G401 (cell line): ENCODE measurements at places on chromosomes 7 and 10.

- DNase-seq = no peak
Observed at GRCh38 chr7:132232406-132232805, 343.9 kb downstream of the PLXNA4 start.

DNA sequence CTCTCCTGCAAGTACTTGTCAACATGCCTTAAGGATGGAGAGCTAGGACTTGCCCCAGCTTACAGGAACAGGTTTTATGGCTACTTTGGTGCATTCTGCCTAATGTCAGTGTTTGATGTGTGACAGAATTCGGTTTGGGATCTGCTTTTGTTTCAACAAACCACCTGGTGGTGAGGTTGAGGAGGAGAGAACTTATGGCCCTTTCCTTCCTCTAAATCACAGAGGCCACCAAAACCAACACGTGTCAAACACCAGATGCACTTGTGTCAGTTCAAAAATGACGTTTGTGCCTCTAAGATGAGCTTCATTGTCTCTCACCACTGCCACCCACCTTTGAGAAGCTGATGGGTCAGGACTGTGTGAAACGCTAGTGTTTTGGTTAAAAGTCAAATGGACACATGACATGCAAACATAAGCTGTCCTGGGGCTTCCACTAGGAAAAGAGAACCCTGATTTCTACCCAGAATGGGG is 83.9 kb downstream of the OSBPL3 start:
- no peak for DNase-seq

DNA sequence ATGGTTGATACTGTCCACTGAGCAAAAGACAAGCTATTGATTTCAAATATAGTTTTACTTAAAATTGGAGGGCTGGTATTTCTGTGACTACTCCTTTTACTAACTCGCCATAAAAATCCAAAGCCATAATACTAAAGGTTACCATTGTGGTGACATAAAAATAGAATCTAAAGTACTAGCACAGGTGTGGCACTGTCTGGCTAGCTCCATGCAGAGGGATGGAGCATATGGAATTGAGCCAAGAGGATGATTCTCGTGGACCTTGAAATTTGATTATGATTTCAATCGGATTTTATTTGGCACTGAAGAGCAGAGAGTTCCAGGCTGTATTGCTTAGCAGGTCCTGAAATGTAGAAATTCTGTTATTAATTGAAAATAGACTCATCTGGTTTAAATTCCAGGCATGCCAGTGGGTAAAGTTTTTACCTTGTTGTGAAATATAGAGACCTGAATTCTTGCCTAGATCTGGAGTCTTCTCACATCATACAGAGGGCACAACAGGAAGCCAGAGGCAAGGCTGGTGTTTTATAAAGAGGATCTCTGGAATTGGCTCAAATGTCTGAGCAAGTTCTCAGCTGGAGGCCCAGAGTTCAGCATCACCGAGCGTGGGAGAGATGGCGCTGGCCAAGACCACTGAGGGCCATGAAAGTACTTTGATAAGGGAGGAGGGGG is 29.9 kb upstream of the DLD start:
- DNase-seq = no peak

GRCh38 chr7:131108212-131108940 is 219.3 kb upstream of the MKLN1 start:
- DNase-seq = peak; percentile 57

GRCh38 chr7:128235471-128235870 is 5.6 kb upstream of the LEP start:
- DNase-seq = peak; percentile 81

- no peak for DNase-seq
Observed at GRCh38 chr7:30163231-30163894, 28.6 kb downstream of the MTURN start.

DNA sequence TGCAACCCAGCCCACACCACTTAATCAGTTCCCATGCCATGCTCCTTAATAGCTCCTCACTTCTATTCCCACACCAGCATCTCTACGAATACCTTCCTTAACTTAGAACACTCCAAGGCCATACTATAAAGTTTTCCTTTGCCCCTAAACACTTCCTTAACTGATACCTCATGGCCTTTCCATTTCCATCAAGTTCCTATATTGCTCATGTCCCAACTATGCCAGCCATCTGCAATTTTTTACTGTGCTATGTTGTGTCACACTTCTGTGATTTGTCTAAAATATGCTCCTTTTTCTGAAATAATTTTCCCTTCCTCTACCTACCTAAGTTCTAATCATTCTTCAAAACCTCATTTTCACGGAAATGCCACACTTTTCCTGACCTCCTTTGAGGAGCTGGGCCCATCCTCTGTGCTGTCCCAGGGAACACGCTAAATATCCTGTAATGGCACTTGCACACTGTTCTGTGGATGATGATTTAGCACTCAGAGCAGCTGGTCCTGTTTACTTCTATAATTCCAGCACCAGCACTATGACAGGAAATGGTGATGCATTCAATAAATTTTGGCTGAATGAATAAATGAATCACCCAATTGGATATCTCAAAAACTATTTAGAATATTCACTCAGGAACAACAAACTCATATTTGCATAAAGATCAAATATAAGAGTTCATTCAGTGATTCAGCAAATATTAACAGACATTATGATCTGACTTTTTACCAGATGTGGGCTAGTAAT is 266.5 kb upstream of the HGF start:
- DNase-seq = no peak

GRCh38 chr7:37534893-37535610 is 86.4 kb upstream of the ELMO1 start:
- DNase-seq = no peak

DNA sequence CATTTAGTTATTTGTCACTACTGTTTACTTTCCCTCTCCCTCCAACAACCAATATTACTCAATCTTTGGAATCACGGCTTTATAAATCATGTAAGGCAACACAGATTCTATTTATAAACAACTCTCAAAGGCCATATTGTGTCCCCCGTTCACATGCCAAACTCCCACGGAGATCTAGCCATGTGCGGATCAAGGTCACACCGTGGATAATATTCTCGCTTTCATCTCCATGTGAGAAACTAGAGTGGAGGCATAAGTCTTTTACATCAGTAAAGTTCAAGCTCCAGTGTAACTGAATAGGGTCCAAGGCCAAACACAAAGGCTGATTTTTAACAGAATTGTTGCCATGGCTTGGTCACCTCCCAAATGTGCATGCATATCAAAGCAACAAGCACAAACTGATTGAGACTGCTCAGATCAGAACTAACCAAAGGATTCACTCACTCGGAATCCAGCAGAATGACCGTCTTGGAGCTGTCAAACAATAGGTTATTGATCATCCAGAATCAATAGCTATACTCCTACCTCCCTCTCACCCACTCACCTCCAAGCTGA is 569.5 kb upstream of the LRRN3 start:
- DNase-seq = peak; percentile 73

DNA sequence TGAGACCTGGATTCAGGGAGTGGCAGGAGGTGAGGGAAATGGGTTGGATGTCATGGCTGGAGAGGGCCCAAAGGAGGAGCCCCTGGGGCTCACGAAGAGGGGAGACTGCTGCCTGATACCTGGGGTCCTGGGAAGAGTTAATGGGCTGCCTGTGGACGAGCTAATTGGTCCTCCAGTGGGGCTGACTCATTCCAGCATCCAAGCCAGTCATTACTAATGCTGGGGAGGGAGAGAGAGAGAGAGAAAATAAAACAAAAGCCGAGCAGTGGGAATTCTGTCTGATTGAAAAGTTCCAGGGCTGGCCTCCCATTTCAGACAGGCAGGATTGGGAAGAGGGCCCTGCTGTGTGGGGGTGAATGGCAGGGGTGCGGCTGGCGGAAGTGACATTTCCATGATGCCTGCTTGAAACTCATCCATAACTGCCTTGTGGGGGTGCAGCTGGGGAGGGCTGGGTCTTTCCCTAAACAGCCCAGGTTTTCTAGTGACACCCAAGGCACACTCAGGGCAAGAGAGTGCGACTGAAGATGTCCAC is 297.8 kb downstream of the RPS24 start:
- peak; percentile 17 for DNase-seq

DNA sequence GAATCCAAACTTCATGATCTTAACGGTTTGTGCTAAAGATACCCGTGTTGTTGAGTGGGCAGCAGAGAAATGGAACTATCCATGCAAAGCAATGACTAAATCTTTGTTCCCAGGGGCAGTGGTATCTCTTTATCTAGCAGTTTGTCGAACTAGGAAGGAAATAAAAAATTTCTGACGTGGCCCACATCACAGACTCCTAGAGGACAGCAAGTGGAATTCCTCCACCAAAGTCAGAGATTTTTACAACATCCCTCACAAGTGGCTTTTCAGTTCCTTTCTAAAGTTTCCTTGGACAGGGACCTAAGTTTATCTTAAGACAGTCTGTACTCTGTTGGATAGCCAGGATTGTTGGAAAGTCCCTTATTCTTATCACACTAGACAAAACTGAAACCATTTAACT is 136.0 kb downstream of the RAPGEF5 start:
- DNase-seq = no peak

- no peak for DNase-seq
Observed at GRCh38 chr7:113283861-113284260, 165.5 kb upstream of the SMIM30 start.

DNA sequence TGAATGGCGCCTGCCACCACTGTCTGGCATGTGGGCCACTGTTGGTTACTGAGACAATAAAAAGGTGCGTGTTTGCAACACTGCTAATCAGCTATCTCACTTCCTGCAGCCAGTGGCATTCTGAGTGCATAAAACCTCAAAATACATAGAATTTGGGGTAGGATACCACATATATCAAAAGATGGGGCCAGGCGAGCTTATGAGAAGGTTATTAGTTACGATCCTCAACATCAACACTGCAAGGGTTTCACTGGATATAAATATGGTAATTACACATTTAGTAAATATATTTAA is 200.2 kb downstream of the WDR37 start:
- DNase-seq = no peak

DNA sequence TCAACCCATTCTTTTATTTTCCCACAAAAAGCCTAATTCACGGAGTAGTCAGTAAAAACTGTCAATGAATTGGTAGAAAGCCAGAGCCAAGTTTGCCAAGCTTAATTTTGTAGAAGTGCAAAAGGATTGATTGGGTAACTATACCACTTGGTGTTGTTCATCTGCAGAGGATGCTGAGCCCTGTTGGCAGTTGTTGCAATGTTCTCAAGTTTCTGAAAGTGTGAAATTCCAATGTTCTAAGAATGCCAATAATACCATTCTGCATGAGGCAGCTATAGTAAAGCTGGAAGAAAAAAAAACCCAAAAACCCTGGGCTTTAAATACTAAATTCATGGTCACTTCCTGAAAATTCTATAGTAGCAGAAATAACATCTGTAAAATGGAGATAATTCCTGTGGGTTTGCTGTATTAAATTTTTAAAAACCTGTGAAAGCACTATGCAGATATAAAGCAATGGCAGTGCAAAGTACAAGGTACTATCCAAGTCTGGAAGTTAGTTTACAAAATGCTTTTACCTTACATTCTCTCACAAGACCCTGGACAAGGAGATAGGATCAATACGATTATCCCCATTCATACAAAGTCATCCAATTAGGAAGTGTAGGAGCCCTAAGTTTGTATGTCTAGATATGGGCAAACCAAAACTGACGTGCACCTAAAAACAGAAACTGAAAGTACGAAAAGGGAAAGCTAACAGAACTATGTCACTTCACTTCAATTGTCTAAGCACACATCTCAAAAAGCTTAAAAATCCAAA is 6.0 kb upstream of the PON1 start:
- no peak for DNase-seq

DNA sequence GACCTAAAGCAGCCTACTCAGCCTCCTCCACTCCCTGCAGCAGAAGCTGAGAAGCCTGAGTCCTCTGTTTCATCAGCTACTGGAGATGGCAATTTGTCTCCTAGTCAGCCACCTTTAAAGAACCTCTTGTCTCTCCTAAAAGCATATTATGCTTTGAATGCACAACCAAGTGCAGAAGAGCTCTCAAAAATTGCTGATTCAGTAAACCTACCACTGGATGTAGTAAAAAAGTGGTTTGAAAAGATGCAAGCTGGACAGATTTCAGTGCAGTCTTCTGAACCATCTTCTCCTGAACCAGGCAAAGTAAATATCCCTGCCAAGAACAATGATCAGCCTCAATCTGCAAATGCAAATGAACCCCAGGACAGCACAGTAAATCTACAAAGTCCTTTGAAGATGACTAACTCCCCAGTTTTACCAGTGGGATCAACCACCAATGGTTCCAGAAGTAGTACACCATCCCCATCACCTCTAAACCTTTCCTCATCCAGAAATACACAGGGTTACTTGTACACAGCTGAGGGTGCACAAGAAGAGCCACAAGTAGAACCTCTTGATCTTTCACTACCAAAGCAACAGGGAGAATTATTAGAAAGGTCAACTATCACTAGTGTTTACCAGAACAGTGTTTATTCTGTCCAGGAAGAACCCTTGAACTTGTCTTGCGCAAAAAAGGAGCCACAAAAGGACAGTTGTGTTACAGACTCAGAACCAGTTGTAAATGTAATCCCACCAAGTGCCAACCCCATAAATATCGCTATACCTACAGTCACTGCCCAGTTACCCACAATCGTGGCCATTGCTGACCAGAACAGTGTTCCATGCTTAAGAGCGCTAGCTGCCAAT is 202.2 kb downstream of the ZEB1 start:
- DNase-seq = no peak

DNA sequence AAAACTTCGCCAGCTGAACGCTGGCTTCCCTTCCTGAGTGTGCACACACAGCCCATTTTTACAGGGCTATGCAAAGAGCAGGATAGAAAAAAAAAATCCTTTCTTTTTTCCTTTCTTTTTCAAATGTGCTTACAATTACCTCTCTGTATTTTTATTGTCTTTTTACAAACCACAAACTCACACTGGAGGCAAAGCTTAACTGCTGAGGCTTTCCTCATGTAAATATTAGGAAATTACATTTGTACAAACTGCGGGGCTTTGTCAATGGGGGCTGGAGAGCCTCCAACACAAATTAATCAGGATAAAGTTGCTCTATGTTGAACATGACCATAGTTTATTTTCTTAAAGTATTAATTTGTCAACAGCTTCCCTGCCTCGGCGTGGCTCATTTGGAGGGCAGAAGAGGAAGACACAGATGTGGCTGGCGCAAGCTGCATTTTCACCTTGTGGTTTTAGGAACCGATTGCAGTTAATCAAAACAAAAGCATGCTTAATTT is 411.7 kb upstream of the MKI67 start:
- no peak for DNase-seq

DNA sequence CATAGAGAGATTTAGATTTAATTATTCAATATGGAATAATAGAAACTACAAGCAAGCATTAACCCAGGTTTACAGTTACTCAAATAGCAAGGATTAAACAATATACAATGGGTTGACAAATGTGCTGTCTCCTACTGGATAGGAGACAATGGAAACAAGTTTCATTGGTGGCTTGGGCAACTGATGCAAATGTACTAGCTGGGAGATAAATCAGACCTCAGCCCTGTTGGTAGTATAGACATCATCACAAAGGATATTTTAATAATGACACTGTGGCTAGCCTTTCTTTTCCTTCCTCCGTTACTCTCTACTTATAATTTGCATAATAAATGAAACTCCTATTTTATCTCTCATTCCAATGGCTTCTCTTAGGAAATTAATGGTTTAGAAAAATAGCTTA is 96.5 kb upstream of the DKK1 start:
- no peak for DNase-seq
